Activated CD8-positive, alpha-beta T cell treated with anti-CD3 and anti-CD28 coated beads for 36 hours (primary cell): ENCODE measurements at places on chromosomes 11 and 22. TPM values are rescaled to one million over a fixed set of nuclear protein-coding genes. Genes with fewer than 3 reads are reported as not detected.
A peak's percentile ranks its signal among the peaks of the same experiment; 100 is the strongest.

DNA sequence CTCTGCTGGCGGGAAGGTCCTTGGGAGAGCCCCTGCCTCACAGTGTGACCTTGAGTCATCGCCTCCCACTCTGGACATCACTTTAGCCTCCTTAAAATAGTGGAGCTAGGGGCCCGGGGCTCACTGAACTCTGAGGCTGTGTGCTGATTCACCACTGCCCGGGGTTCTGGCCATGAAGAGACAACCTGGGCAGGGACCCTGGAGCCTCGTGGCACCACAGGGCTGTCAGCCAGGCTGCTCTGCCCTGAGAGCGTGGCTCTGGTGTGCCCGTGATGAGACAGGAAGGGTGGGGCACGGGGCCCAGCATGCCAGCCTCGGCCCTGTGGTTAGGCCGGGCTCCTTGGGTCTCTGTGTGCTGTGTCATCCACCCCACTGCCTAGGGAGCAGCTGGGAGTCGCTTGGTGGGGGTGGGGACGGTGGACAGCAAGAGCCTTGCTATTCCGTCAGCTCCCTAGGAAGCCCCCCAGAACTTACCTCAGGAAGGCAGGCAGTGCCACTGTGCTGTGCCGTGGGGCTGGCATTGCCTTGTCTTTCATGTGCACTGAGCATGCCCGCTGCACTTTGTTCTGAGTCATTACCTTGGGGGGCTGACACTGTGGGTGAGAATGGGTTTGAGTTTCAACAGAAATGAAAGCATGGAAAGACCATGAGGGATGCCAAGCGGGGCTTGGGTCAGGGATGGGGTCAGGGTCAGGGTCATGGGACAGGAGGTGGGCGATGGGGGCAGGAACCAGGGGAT is 31.7 kb downstream of the TPCN2 start:
- H3K27ac ChIP-seq, result peak overlapping the region; percentile 76
- DNase-seq, result peak; percentile 26
- peaks cover 14% of the 10 kb centered on the region for H3K4me1 ChIP-seq
- H3K36me3 ChIP-seq, result peaks cover 11% of the 10 kb centered on the region
- H3K4me3 ChIP-seq, result no peak overlapping the region

- no peaks in the 10 kb centered on the region for H3K27me3 ChIP-seq
- no peak for DNase-seq
Observed at GRCh38 chr11:104668797-104669463, 229.3 kb downstream of the CASP12 start.

GRCh38 chr11:112115386-112115785 is 28.7 kb downstream of the SDHD start:
- no peak for DNase-seq
- H3K4me1 ChIP-seq, result peaks cover 13% of the 10 kb centered on the region
- H3K36me3 ChIP-seq, result peaks cover 2% of the 10 kb centered on the region
- no peaks in the 10 kb centered on the region for H3K27me3 ChIP-seq

DNA sequence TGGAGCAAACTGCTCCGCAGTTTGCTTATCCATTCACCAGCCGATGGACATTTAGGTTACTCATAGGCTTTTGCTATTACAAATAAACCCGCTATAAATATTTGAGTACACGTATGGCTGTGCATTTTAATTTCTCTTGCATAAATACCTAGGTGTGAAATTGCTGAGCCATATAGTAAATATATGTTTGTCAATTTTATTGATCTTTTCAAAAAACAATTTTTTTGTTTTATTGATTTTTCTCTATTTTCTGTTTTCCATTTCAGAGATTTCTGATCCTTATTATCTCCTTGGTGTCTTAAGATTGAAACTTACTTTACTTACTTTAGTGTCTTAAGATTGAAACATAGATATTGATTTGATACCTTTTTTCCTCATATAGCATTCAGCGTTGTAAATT is 4.5 kb downstream of the ZNF74 start:
- H3K36me3 ChIP-seq, result peaks cover 16% of the 10 kb centered on the region
- peaks cover 37% of the 10 kb centered on the region for H3K4me1 ChIP-seq
- H3K4me3 ChIP-seq, result no peak overlapping the region

GRCh38 chr11:72579816-72580641 is 94.2 kb downstream of the PDE2A start:
- no peak overlapping the region for H3K27ac ChIP-seq
- no peak for DNase-seq
- H3K36me3 ChIP-seq, result no peaks in the 10 kb centered on the region
- H3K4me1 ChIP-seq, result peaks cover 10% of the 10 kb centered on the region

DNA sequence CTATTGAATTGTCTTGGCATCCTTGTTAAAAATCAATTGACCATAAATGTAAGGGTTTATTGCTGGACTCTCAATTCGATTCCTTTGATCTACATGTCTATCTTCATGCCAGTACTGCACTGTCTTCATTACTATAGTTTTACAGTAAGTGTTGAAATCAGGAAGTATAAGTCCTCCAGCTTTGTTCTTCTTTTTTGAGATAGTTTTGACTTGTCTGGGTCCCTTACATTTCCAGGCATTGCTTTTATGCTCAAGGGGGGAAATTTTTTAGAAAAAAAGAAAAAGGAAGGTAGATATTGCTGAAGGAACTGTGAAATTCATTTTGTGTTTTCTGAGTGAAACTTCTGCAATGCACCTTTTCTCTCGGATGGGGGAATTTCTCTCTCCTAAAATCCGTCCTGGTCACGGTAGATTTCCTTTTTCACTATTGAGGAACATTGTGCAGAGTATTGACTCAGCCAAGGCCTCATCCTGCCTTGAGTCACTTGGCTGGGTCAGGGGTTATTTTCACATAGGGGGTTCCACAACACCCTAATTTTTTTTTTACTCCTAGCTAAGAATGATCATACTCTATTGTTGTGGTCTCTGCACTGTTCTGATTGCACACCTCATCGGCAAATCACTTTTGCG is 2.8 kb upstream of the ACER3 start:
- H3K4me3 ChIP-seq, result no peak overlapping the region
- no peak overlapping the region for H3K27ac ChIP-seq
- H3K36me3 ChIP-seq, result no peaks in the 10 kb centered on the region
- peaks cover 16% of the 10 kb centered on the region for H3K4me1 ChIP-seq
- H3K27me3 ChIP-seq, result no peaks in the 10 kb centered on the region

- peaks cover 4% of the 10 kb centered on the region for H3K27me3 ChIP-seq
- H3K36me3 ChIP-seq, result no peaks in the 10 kb centered on the region
- no peak overlapping the region for H3K27ac ChIP-seq
- H3K4me1 ChIP-seq, result no peaks in the 10 kb centered on the region
Observed at GRCh38 chr11:130633466-130633865, 185.0 kb downstream of the ADAMTS15 start.

DNA sequence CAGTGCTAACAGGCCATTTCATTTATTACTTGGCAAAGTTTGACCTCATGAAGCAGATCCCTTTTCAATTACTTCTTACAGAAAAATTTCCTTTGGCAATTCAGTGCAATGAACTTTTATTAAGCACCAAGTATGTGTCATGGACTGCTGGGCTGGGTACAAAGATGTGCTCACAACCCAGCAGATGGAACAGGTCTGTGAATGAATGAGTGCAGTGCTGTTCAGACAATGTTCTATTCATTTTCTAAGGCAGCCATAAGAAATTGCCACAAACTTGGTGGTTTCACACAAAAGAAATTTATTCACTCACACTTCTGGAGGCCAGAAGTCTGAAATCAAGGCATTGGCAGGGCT is 428.5 kb downstream of the SOX6 start:
- no peak overlapping the region for H3K4me3 ChIP-seq
- no peaks in the 10 kb centered on the region for H3K36me3 ChIP-seq
- no peaks in the 10 kb centered on the region for H3K4me1 ChIP-seq
- DNase-seq, result no peak

DNA sequence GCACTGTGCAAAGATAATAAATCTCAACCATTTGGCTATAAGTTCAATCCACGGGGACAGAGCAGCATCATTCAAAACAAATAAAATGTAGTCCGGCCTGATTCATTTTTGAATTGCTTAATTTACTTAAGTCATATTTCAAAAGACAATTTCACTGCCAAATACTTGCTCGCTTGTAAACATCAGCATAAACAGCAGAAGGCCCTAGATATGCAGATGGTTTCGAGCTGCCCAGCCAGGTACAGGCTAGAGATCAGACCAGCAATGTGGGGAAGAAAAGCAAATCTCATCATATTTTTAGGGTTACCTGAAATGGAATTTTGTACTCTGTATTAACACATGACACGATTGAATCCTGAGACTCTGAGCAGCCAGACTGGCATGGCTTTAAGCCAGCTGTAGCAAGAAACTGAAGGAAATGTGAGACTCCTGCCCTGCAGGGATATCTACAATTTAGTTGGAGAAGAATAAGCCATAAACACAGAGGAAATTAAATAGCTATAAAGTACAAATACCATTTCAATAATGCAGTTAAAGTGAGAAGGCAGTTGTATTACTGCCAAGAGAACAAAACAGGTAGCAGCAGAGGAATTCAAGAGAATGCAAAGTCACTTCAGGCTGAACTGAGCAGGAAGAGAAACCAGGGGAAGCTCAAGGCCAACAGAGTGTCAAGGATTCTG is 440.3 kb downstream of the ETS1 start:
- DNase-seq, result no peak
- no peaks in the 10 kb centered on the region for H3K36me3 ChIP-seq
- no peaks in the 10 kb centered on the region for H3K4me1 ChIP-seq
- H3K27me3 ChIP-seq, result no peaks in the 10 kb centered on the region
- H3K27ac ChIP-seq, result no peak overlapping the region

Gene HOATZ
- not detected for total RNA-seq

Gene KRTAP5-9
- total RNA-seq, result not detected

Gene OR2AT4
- total RNA-seq, result not detected

Gene BBOX1
- not detected for total RNA-seq
